ENCODE measurements at places on chromosomes 3 and 15.

GRCh38 chr15:47514200-47514652 is 203.1 kb upstream of the SEMA6D start:
- no peaks in the 10 kb centered on the region for H3K4me1 ChIP-seq
- H3K27me3 ChIP-seq: no peaks in the 10 kb centered on the region
- no peak overlapping the region for H3K4me3 ChIP-seq
- DNase-seq: peak; percentile 92

DNA sequence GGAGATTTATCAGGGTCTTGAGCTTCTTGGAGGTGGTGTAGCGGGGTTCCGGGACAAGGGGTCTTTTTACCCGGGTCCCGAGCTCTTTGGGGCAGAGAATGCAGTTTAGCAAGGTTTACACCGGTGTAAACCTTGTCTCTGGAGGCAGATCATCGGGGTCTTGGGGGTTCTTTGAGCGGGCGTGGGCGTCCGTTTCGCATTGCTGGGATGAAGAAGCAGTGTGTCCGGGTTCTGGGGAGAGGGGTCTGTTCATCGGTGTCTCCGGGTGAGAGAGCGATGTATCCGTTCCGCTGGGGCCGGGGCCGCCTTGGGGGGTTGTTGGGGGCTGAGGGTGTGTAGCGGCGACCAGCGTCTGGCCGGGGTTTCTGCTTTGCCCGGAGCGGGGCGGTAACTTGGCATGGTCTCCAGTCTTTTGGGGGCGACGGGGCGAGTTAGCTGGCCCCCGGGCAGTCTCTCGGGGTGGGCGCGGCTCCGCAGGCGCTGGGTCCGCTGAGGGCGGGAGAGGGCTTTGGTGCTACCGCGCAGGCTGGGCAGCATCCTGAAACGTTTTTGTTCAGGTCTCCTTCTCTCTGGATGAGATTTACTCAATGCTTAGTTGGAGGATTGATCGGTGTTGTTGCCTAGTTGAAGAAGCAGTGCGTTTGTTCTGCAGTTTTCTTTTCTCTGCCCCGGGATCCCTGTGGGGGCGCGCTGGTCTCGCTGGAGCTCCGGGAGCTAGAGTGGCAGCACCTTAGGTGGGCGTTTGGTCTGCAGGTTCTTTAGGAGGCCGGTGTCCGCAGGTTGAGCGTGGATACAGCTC is 843 bp downstream of the GLCE start:
- H3K27me3 ChIP-seq: no peaks in the 10 kb centered on the region
- H3K4me3 ChIP-seq: peak overlapping the region; percentile 87
- no peak overlapping the region for H3K27ac ChIP-seq
- no peaks in the 10 kb centered on the region for H3K36me3 ChIP-seq
- peak; percentile 14 for DNase-seq
- no peaks in the 10 kb centered on the region for H3K4me1 ChIP-seq

GRCh38 chr3:35677797-35678196 is 38.5 kb downstream of the ARPP21 start:
- no peak overlapping the region for H3K4me3 ChIP-seq
- no peaks in the 10 kb centered on the region for H3K27me3 ChIP-seq

DNA sequence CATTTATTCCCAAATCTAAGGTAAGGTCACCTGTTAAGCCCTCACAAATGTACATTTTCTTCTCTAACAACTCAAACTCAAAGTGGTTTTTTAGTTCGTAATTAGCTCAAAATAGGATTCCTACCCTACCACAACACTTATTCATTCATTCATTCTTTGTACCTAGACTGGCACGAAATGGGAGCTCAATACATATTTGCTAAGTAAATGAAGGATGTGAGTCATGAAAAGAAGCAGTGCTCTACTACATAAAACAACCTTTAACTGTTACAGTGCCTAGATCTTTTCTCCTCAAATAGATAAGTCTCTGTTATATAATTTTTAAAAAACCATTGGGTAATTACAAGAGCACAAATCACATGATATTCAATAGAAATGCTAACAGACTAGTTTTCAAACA is 13.1 kb downstream of the RSL24D1 start:
- DNase-seq: no peak
- no peaks in the 10 kb centered on the region for H3K27me3 ChIP-seq
- H3K36me3 ChIP-seq: peaks cover 4% of the 10 kb centered on the region
- H3K27ac ChIP-seq: no peak overlapping the region
- H3K4me1 ChIP-seq: no peaks in the 10 kb centered on the region

GRCh38 chr3:155232605-155233004 is 60.9 kb downstream of the STRIT1 start:
- peak; percentile 37 for DNase-seq
- H3K36me3 ChIP-seq: no peaks in the 10 kb centered on the region
- no peaks in the 10 kb centered on the region for H3K27me3 ChIP-seq
- no peaks in the 10 kb centered on the region for H3K4me1 ChIP-seq
- H3K27ac ChIP-seq: no peak overlapping the region
- H3K4me3 ChIP-seq: no peak overlapping the region

GRCh38 chr3:42680806-42681205 is 4.5 kb upstream of the KLHL40 start:
- no peak overlapping the region for H3K27ac ChIP-seq
- no peak overlapping the region for H3K4me3 ChIP-seq
- no peaks in the 10 kb centered on the region for H3K27me3 ChIP-seq
- H3K4me1 ChIP-seq: peaks cover 3% of the 10 kb centered on the region

DNA sequence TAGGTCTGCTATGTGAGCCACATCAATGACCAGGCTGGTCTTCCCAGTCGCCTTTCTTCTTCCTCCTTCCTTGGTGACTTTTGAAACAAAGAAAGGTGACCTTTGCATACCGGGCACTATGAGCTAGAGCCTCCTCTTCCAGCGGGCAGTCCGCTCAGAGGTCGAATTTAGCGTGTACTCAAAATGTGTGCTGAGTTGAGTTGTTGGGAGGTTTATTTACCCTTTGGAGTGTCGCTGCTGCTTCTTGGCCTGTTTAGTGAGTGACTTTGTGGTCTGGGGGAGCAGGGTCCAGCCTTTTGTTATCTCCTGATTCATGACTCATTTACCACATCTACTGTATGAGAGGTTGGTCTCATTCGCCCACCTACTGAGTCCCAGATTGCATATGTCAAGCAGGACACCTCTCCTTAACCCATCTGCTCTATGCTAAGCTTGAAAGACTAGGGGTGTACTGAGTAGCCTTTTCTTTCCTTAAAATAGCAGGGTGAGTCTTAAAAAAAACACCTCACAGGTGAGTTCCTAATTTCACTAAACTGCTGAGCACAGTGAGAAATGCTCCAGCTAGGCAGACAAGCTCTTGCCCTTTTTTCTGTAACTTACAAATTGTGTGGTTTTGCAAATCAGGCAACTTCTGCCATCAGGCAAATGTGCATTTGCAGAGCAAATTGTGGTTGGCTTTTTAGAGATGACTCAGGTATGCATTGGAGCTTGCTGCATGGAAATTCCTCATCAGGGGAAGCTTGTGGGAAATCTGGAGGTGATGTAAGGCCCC is 3.2 kb upstream of the SIAH2 start:
- no peak for DNase-seq
- no peaks in the 10 kb centered on the region for H3K27me3 ChIP-seq
- no peaks in the 10 kb centered on the region for H3K36me3 ChIP-seq
- no peak overlapping the region for H3K27ac ChIP-seq
- H3K4me1 ChIP-seq: peaks cover 6% of the 10 kb centered on the region

- no peak overlapping the region for H3K4me3 ChIP-seq
- H3K27me3 ChIP-seq: no peaks in the 10 kb centered on the region
- no peaks in the 10 kb centered on the region for H3K36me3 ChIP-seq
- H3K4me1 ChIP-seq: no peaks in the 10 kb centered on the region
Observed at GRCh38 chr3:13504161-13504831, 24.2 kb downstream of the HDAC11 start.

GRCh38 chr3:188383748-188384147 is 229.8 kb downstream of the LPP start:
- H3K36me3 ChIP-seq: no peaks in the 10 kb centered on the region
- DNase-seq: no peak
- no peaks in the 10 kb centered on the region for H3K27me3 ChIP-seq
- no peak overlapping the region for H3K27ac ChIP-seq

DNA sequence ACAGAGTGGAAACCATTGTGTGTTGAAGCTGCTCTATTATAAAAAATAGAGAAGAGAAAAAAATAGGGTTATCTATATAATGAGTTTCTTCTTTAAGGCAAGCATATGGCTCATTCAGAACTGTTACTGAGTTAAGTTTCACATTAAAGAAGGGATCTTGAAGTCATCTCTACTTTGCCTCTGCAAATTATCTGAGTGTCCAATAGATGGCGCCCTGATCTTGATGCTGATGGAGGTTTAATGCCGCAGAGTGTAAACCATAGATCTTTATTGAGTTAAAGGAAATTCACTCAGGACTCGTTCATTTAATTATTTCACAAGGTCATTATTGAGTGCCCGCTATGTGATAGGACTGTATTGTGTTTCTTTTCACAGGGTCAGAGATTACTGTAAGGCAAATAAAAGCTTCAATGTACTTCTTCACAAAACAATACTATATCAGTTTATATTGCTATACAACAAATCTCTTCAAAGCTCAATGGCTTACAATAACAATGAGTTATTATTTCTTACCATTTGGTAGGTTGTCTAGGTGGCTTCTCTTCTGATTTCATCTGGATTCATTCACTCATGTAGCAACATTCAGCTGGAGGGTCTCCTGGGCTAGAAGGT is 171.4 kb downstream of the NSUN3 start:
- no peak overlapping the region for H3K4me3 ChIP-seq
- DNase-seq: peak; percentile 55
- H3K4me1 ChIP-seq: no peaks in the 10 kb centered on the region

GRCh38 chr3:157423337-157423736 is 13.3 kb upstream of the PTX3 start:
- H3K27ac ChIP-seq: no peak overlapping the region
- no peaks in the 10 kb centered on the region for H3K27me3 ChIP-seq
- DNase-seq: peak; percentile 7
- H3K4me3 ChIP-seq: no peak overlapping the region

DNA sequence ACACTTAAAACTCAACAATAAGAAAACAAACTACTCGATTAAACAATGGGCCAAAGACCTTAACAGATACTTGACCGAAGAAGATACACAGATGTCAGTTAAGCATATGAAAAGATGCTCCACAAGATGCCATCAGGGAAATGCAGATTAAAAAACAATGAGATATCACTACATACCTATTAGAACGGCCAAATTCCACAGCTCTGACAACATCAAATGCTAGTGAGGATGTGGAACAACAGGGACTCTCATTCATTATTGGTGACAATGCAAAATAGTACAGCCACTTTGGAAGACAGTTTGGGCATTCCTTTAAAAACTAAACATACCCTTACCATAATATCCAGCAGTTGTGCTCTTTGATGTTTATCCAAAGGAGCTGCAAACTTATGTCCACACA is 59.1 kb upstream of the UBE3A start:
- H3K36me3 ChIP-seq: no peaks in the 10 kb centered on the region
- H3K4me3 ChIP-seq: no peak overlapping the region
- H3K27ac ChIP-seq: no peak overlapping the region
- no peaks in the 10 kb centered on the region for H3K4me1 ChIP-seq
- no peak for DNase-seq

- no peaks in the 10 kb centered on the region for H3K27me3 ChIP-seq
- H3K4me3 ChIP-seq: no peak overlapping the region
- H3K36me3 ChIP-seq: peaks cover 9% of the 10 kb centered on the region
- DNase-seq: no peak
- H3K27ac ChIP-seq: peak overlapping the region; percentile 56
- H3K4me1 ChIP-seq: peaks cover 16% of the 10 kb centered on the region
Observed at GRCh38 chr3:123590685-123591450, 6.0 kb upstream of the HACD2 start.

DNA sequence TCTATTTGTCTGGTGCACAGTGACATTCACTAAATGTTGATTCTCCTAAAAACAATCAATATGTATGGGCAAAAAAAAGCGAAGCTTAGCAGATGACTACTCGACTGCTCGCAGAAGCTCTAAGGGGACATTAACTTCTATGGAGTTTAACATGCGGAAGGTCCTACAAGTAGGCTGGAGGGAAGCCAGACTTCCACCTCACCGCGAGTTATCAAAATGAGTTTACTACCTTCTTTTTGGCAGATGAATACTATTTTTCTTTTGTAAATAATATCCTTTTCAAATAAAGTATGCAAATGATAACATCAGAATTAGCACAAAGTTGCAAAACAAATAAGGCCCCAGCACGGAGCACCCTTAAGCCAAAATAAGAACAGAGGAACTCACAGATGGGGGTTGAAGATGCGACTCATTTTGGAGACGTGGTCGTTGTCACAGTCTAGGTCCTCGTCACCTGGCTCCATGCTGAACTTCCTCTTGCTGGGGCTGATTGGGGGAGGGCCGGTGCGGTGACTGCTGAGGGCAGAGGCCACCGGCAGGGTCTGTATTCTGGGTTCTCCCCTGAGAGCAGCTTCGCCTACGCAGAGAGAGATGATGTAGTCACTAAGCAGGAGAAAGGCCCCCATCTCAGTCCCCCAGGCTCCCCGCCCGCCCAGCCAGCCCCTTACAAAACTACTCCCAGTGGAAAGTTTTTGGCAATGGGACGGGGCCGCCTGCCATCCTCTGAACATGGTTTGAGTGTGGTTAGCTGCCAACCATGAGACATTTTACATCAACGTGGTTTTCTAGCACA is 42.1 kb downstream of the VGLL4 start:
- peaks cover 18% of the 10 kb centered on the region for H3K4me1 ChIP-seq
- H3K27me3 ChIP-seq: no peaks in the 10 kb centered on the region
- peaks cover 1% of the 10 kb centered on the region for H3K36me3 ChIP-seq
- peak; percentile 21 for DNase-seq
- H3K27ac ChIP-seq: peak overlapping the region; percentile 92
- no peak overlapping the region for H3K4me3 ChIP-seq

DNA sequence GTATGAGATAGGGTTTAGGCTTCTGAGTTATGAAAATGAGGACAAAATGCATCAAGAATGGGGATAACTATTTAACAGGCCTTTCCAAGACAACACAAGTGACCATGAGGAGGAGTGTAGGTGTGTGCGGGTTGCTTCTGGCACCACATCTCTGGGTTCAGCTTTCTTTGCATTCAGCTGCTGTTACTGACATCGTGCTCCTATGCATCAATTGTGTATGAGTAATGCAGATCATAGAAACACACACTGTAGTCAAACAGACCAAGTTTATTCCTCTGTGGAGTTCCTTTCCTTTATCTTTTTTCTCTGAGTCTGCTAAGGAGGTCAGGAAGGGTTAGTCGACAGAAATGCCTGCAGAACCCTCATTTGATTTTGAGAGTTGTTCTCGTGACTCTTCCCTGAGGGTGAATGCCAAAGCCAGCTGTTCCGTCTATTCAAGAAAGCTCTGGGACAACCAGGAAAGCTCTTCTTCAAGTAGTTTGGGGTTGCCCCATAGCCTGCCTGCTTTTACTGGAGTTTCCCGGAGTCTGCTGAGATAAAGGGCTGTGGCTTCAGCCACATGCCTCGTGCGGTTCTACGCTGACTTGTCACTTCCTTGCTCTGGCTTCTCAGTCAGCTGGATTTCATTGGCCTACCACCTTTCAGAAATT is 136.7 kb upstream of the TLE3 start:
- no peaks in the 10 kb centered on the region for H3K36me3 ChIP-seq
- peaks cover 2% of the 10 kb centered on the region for H3K4me1 ChIP-seq
- no peak overlapping the region for H3K27ac ChIP-seq
- peaks cover 2% of the 10 kb centered on the region for H3K27me3 ChIP-seq
- DNase-seq: peak; percentile 99
- H3K4me3 ChIP-seq: no peak overlapping the region
